ENCODE measurements at places on chromosomes 1 and 21. TPM values are rescaled to one million over a fixed set of nuclear protein-coding genes. Genes with fewer than 3 reads are reported as not detected.

The TNFAIP8L2 gene
- not detected for total RNA-seq

GRCh38 chr21:21675601-21676000 lies 677.4 kb downstream of the NCAM2 start:
- no peak overlapping the region for H3K27ac ChIP-seq
- no peak for DNase-seq
- no peaks in the 10 kb centered on the region for H3K36me3 ChIP-seq
- H3K4me1 ChIP-seq, result no peaks in the 10 kb centered on the region
- no peak overlapping the region for H3K4me3 ChIP-seq

The SORT1 gene
- total RNA-seq, result 135 TPM

GRCh38 chr1:205351984-205352713 lies 4.6 kb downstream of the KLHDC8A start:
- no peaks in the 10 kb centered on the region for H3K36me3 ChIP-seq
- DNase-seq, result no peak
- no peak overlapping the region for H3K27ac ChIP-seq
- H3K27me3 ChIP-seq, result peaks cover 2% of the 10 kb centered on the region
- H3K4me1 ChIP-seq, result peaks cover 21% of the 10 kb centered on the region
- no peak overlapping the region for H3K4me3 ChIP-seq

- H3K4me3 ChIP-seq, result no peak overlapping the region
- no peak overlapping the region for H3K27ac ChIP-seq
- no peaks in the 10 kb centered on the region for H3K36me3 ChIP-seq
Observed at GRCh38 chr1:3115275-3116149, 46.5 kb downstream of the PRDM16 start.

- no peak overlapping the region for H3K27ac ChIP-seq
- H3K4me3 ChIP-seq, result no peak overlapping the region
- peak; percentile 80 for DNase-seq
- no peaks in the 10 kb centered on the region for H3K27me3 ChIP-seq
Observed at GRCh38 chr21:32448803-32449594, 36.5 kb downstream of the EVA1C start.

The SEMA4A gene
- 0.66 TPM for total RNA-seq

DNA sequence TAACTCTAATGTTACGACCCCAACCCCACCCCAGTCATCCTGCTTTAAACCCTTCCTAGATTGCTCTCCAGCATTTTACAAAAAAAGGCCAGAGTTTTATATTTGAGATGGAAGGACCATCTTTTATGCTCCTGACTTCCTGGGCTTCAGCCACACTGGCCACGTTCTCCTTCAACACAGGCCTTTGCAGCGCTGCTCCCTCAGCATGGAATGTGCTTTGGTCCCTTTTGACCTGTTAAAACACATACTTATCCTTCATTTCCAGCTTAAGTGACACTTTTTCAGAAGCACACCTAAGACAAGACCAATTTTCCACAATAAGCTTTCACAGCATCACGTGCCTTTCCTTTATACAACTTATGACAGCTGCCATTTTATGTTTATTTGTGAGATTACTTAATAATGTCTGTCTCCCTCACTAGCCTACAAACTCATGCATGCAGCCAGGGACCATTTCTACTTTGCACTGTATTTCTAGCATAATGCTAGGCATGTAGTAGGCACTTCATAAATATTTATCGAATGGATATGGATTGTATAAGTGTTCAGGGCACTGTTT lies 34.5 kb downstream of the LHX9 start:
- no peak overlapping the region for H3K4me3 ChIP-seq
- no peak overlapping the region for H3K27ac ChIP-seq
- no peaks in the 10 kb centered on the region for H3K27me3 ChIP-seq
- no peak for DNase-seq
- H3K4me1 ChIP-seq, result no peaks in the 10 kb centered on the region
- no peaks in the 10 kb centered on the region for H3K36me3 ChIP-seq

- no peak overlapping the region for H3K27ac ChIP-seq
- DNase-seq, result peak; percentile 27
- peaks cover 7% of the 10 kb centered on the region for H3K4me1 ChIP-seq
- H3K36me3 ChIP-seq, result no peaks in the 10 kb centered on the region
Observed at GRCh38 chr1:54996869-54997710, 1.6 kb upstream of the BSND start.

The NEK7 gene
- 125 TPM for total RNA-seq

- no peak for DNase-seq
- H3K4me1 ChIP-seq, result no peaks in the 10 kb centered on the region
- peaks cover 38% of the 10 kb centered on the region for H3K27me3 ChIP-seq
- H3K36me3 ChIP-seq, result no peaks in the 10 kb centered on the region
- H3K27ac ChIP-seq, result no peak overlapping the region
Observed at GRCh38 chr1:20197329-20197791, 11.0 kb upstream of the PLA2G2C start.

- H3K4me3 ChIP-seq, result no peak overlapping the region
- H3K4me1 ChIP-seq, result peaks cover 2% of the 10 kb centered on the region
- H3K27ac ChIP-seq, result no peak overlapping the region
- no peak for DNase-seq
- no peaks in the 10 kb centered on the region for H3K27me3 ChIP-seq
Observed at GRCh38 chr1:223657978-223658377, 7.5 kb downstream of the CAPN8 start.

The CELSR2 gene
- total RNA-seq, result 10.0 TPM

The MAP10 gene
- 2.5 TPM for total RNA-seq

DNA sequence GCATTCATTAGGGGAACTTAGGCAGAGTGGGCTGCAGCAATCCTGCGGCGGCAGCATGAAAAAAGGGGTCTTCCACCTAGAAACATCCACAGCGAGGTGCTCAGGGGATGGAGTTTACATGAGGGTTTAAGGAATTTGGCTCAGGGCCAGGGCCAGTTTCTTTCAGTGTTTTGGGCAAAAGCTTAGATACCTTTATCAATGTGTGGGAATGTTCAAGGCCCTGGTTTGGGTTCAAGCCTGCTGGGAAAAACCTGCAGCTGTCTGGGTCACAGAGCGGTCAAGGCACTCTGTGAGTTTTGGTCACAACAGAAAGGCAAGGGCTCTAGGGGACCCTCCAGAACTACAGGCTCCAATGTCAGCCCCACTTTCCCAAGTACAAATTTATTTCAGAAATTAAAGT lies 230.3 kb downstream of the DISC1 start:
- no peaks in the 10 kb centered on the region for H3K4me1 ChIP-seq
- H3K4me3 ChIP-seq, result no peak overlapping the region
- no peaks in the 10 kb centered on the region for H3K27me3 ChIP-seq
- no peak overlapping the region for H3K27ac ChIP-seq
- no peak for DNase-seq

- peak; percentile 32 for DNase-seq
- peaks cover 29% of the 10 kb centered on the region for H3K4me1 ChIP-seq
- no peaks in the 10 kb centered on the region for H3K27me3 ChIP-seq
- no peak overlapping the region for H3K27ac ChIP-seq
Observed at GRCh38 chr1:1430114-1430982, 5.1 kb upstream of the VWA1 start.

The KCNC4 gene
- 2.6 TPM for total RNA-seq

The PODN gene
- 1.9 TPM for total RNA-seq

The WNT3A gene
- total RNA-seq, result not detected

- no peaks in the 10 kb centered on the region for H3K36me3 ChIP-seq
- H3K4me3 ChIP-seq, result peak overlapping the region; percentile 72
- DNase-seq, result peak; percentile 12
- peaks cover 8% of the 10 kb centered on the region for H3K4me1 ChIP-seq
Observed at GRCh38 chr1:95233319-95233736, 682 bp upstream of the RWDD3 start.

The GLUL gene
- total RNA-seq, result 134 TPM

- DNase-seq, result no peak
- H3K36me3 ChIP-seq, result no peaks in the 10 kb centered on the region
- H3K4me1 ChIP-seq, result no peaks in the 10 kb centered on the region
- H3K4me3 ChIP-seq, result no peak overlapping the region
- peaks cover 2% of the 10 kb centered on the region for H3K27me3 ChIP-seq
- H3K27ac ChIP-seq, result no peak overlapping the region
Observed at GRCh38 chr1:53371851-53372250, 44.0 kb upstream of the LRP8 start.

DNA sequence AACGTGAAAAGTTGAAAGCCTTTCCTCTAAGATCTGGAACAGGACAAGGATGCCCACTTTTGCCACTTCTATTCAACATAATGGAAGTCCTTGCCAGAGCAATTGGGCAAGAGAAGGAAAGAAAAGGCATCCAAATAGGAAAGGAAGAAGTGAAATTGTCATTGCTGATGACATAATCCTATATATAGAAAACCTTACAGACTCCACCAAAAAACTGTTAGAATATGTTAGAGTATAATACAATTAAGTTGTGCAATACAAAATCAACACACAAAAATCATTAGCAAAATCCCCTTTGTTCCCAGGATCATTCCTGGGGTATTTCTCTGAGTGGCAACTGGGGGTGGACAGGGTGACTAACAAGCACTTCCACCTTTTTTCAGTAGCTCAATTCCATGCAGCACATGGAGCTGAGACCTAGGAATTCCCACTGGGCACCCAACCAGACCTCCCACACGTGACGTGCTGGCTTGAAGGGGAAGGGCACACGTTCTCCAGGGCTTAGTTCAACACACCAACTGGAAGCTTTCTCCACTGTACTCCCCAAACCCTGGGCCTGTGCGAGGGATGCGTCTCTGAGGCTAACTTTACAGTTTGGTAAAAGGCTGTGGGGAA lies 9.6 kb downstream of the STUM start:
- no peaks in the 10 kb centered on the region for H3K4me1 ChIP-seq
- H3K27me3 ChIP-seq, result peaks cover 10% of the 10 kb centered on the region
- DNase-seq, result no peak
- H3K27ac ChIP-seq, result no peak overlapping the region
- no peak overlapping the region for H3K4me3 ChIP-seq
- H3K36me3 ChIP-seq, result no peaks in the 10 kb centered on the region

GRCh38 chr1:2476061-2476999 lies at the start of gene PLCH2:
TSS of gene PLCH2 (plus strand) at chr1:2476289. CDS start at chr1:2476589, 300 bp downstream.
- no peaks in the 10 kb centered on the region for H3K4me1 ChIP-seq
- no peak within 1 kb of the TSS for H3K27ac ChIP-seq
- no peaks in the 10 kb centered on the region for H3K27me3 ChIP-seq
- H3K36me3 ChIP-seq, result no peaks in the 10 kb centered on the region

The NUDT4B gene
- total RNA-seq, result 1.2 TPM

GRCh38 chr21:37043818-37044217 lies 29.1 kb downstream of the PIGP start:
- H3K27ac ChIP-seq, result no peak overlapping the region
- H3K27me3 ChIP-seq, result no peaks in the 10 kb centered on the region
- no peak for DNase-seq
- H3K4me1 ChIP-seq, result no peaks in the 10 kb centered on the region

- no peak overlapping the region for H3K4me3 ChIP-seq
- H3K27me3 ChIP-seq, result no peaks in the 10 kb centered on the region
- DNase-seq, result no peak
- H3K27ac ChIP-seq, result no peak overlapping the region
Observed at GRCh38 chr1:191096405-191096804, 618.7 kb upstream of the BRINP3 start.

- no peak for DNase-seq
- peaks cover 17% of the 10 kb centered on the region for H3K27me3 ChIP-seq
- no peak overlapping the region for H3K4me3 ChIP-seq
- no peaks in the 10 kb centered on the region for H3K36me3 ChIP-seq
Observed at GRCh38 chr1:2112280-2112701, 62.1 kb downstream of the PRKCZ start.
